ENCODE measurements at places on chromosomes 5 and 9.
A peak's percentile ranks its signal among the peaks of the same experiment; 100 is the strongest.

DNA sequence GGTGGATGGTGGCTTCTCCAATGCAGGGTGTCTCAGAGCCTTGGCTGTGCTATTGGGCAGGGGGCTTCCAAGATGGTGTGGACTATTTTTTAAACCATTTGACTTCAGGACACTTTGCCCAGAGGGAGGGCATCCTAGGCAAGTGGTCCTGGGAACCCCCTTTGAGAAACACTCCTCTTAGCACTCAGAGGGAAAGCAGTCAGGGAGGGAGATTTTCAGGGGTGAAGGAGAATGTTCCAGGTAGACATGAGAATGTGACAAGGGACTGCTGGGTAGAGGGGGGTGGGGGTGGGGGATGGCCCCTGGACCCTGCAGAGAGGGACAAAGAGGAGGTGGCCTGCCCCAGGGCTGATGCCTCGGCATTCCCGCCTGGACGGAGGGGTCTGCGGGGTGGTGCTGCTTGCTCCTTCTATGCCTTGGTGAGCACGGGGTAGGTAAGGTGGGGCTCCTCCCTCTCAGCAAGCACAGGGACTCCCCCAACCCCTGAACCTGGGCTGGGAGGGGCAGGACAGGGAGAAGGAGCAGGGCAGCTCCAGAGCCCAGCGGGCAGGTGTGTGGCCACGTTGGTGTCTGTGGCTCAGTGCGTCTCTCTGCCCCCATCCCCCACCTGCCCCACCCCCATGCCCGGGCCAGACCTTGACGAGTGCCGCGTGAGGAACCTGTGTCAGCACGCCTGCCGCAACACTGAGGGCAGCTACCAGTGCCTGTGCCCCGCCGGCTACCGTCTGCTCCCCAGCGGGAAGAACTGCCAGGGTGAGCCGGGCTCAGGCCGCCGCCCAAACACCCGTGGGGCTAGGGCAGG is 13.8 kb upstream of the ASS1 start:
- no peak for DNase-seq

- DNase-seq: no peak
Observed at GRCh38 chr5:110294281-110294680, 432.2 kb downstream of the TMEM232 start.

DNA sequence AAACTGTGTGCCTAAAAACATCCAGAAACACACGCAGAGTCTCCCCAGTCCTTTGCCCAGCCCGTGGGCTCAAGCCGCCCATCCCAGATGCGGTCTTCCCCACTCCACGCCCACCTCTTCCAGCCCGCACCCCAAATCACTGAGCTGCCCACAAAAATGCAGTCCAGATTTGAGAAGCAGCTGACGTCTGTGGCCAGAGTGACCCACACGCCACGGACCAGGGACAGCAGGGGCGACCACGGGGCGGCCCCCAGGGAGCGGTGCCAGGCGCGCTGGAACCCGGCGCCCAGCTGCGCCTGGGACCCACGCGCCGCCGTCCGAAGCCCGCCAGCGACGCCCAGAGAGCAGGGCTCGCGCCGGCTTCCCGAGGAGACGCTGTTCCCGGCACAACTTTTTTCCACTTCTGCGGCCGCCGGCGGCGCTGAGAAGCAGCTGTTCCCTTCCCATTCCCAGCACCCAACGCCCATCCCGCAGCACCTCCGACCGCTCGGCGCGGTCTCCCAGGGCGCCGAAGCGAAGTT is 674 bp downstream of the LHFPL2 start:
- DNase-seq: peak; percentile 66

DNA sequence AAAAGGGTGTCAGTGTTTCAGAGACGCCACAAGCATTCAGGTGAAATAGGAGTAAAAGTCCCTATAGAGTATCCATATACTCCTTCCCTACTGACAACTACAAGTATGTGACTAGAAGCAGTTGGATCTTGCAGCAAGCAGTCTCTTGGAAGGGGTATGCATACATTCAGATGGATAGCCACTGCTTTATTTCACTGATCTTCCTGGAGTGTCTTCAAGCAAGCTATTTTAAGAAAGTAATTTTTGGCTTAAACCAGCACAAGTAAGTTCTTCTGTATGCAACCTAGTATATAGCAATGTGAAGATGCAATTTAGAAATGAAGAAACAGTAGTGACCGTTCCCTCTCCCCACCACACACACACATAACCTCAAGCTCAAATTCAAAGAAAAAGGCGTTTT is 446.8 kb upstream of the CDH18 start:
- no peak for DNase-seq

DNA sequence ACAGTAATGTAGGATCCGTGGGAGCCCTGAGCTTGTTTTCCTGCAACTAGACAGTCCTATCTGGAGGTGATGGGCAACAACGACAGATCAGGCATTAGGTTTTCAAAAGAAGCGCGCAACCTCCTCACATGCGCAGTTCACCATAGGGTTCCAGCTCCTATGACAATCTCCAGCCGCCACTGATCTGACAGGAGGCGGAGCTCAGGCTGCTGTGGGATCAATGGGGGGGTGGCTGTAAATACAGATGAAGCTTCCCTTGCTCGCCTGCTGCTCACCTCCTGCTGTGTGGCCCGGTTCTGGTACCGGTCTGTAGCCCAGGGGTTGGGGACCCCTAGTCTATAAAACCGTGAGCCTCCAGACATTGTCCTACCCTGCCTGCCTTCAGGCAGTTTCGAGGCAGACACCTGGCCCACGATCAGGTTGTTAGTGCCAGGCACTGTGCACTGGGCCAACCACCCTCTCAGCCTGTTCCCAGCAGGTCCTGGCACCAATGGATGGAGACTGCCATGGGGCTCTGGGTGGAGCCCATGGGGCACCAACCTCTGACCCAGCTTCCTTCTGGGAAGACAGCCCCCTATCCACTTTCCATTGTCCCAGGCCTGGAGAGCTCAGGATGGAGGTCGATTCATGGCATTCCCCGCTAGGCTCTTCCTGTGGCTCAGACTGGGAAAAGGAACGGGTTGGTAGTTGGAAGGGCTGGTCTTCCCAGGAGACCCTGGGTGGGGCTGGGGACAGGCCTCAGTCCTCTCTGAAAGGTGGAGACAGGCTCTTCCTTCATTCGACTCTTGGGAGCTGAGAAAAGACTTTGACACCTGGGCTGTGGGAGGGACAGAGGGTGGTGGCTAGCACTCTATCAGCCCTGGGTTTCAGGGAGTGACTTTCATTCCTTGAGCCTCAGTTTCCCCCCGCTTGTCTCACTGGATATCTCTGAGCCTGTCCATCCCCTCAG is 1.7 kb downstream of the ENDOG start:
- DNase-seq: peak; percentile 71

Measured in brain (organoid and tissue), 16 donors.